ENCODE measurements at places on chromosomes 2 and 18.

DNA sequence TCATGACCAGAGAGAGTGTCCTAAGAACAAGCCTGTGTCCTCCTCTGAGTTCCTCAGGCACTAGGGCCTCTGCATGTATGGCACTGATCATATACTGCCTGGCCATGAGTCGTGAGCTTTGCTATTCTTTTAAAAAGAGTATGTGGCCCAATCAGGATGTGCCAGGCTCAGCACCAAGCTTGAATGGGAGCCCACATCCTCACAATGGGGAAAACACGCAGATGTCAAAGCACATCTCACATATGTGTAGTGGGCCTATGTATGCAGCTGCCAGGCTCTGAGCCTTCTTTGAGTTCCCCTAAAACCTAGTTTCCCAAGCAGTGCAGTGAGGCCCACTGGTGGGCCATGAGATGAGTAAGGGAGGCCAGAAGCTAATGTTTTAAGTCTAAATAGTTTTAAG, 69.9 kb upstream of the SLC1A4 start:
- DNase-seq: no peak

GRCh38 chr2:101002562-101003277, 631 bp downstream of the RPL31 start:
- DNase-seq: no peak

GRCh38 chr2:45237128-45237527, 227.9 kb upstream of the SIX2 start:
- no peak for DNase-seq

- no peak for DNase-seq
These were observed 37.5 kb upstream of the TTN start for GRCh38 chr2:178844701-178845100.

GRCh38 chr2:178951266-178952006, 98.5 kb downstream of the CCDC141 start:
- no peak for DNase-seq

GRCh38 chr2:176096986-176097819, 2.4 kb upstream of the HOXD12 start:
- peak; percentile 29 for DNase-seq

GRCh38 chr2:143937723-143938350, 582.1 kb downstream of the ZEB2 start:
- no peak for DNase-seq

- no peak for DNase-seq
These were observed 81.8 kb downstream of the BABAM2 start for GRCh38 chr2:27972311-27972710.

DNA sequence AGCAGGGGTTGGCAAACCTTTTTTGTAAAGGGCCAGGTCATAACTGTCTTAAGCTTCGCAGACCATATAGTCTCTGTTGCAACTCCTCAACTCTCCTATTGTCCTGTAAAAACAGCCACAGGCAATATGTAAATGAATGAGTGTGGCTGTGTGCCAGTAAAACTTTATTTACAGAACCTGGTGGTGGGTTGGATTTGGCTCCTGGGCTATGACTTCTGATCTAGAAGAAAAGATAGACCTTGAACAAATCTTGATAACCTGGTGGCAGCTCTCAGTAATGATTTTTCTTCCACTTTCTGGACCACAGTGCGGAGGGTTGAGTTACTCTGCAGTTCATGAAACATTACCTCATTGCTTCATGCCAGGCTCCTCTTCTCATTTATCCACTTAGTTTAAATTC, 139.3 kb downstream of the MYCN start:
- no peak for DNase-seq

GRCh38 chr2:201892516-201892915, 86.2 kb downstream of the CDK15 start:
- no peak for DNase-seq

GRCh38 chr2:237218756-237219155, 133.1 kb downstream of the COPS8 start:
- DNase-seq: no peak

- DNase-seq: no peak
These were observed 586.7 kb downstream of the TDRD15 start for GRCh38 chr2:21710496-21710895.

DNA sequence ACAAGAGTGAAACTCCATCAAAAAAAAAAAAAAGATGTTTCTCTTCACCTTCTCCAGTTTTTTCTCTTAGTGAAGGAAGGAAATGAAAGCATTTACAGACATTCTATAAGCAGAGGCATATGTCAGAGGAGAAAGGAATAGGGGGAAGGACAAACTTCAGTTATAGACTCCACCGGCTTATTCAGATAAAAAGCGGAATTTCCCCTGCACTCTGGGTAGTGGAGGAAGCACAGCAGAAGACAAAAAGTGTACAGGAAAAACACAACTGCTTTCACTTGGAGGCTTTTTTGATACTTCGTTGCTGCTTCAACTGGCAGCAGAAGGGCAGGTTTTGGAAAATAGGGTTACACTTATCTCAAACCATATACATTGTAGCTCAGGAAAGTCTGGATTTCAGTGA, 3.2 kb upstream of the MGAT4A start:
- no peak for DNase-seq

GRCh38 chr2:10839813-10840212, 27.2 kb upstream of the PDIA6 start:
- DNase-seq: no peak

DNA sequence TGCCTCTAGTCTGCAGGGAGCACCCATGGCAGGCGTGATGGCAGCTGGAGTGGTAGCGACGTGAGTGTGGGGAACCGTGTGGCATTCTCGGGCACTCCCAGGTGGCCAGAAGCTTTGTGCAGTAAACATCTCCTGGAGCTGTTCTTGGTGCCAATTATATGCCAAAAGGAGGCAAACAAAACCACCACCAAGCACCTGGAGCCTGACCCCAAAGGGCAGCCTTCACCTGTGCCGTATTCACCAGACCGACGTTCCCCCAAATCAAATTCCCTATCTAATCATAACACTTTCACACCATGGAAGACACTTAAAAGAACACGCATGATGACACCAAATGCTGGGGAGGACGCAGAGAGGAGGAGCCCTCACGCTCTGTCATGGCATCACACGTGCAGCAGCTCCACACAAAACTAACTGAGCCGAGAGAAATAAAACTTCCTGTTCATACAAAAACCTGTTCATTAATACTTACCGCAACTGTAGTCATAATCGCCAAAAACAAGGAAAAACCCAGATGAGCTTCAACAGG, 123.6 kb downstream of the EIPR1 start:
- no peak for DNase-seq

DNA sequence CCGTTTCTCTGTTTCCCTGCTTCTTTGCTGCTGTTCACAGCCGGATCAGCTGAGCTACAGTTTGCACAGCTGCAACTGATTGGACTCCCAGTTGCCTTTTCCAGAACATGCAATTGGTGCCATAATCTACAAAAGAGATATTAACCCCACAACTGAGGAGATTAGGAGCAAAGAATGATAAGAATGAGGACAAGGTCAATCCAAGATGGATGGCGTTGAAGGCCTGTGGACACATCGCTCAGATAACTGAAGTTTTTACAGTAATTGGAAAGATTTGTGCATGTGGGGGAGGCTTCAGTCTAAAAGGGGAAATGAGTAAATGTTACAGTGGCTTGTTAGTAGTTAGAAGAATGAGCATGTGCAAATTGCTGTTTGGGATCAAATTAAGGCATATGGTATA, 263.2 kb downstream of the TGIF1 start:
- no peak for DNase-seq

GRCh38 chr2:67295851-67296250, 101.3 kb upstream of the ETAA1 start:
- DNase-seq: no peak

DNA sequence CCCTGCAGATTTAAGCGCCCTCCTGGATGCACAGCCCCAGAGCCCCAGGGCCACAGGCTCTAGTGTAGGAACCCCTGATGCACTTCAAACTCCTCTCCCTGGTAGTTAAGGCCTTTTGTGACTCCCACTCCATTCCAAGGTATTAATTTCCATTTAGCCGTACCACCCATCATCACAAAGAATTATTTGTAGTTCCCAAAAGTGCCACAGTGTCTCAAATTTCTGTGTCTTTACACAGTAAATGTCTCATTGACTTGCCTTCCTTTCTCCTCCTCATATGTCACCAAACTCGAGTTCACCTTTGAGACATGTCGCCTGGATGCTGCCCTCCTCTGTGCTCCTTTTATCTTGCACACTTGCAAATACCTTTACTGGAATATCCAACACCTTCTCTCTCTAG, 25.9 kb downstream of the PECR start:
- DNase-seq: no peak

DNA sequence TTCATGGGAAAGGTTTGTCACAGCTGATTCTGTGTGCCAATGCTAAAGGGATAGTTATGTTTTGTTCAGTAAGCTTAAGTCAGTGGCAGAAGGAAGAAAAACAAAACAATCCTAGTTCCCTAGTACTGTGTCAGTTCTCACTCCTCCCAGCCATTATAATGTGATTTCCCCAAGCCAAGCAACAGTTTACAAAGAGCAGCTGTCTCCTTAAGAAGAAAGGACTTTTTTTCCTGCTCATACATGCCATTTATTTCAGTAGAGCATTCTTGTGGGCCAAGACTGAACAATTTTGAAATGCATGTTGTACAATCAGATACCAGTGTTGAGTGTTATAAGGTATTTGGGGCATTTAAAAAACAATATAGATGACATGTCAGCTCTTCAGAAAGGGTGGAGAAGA, 52.1 kb downstream of the NEMP2 start:
- DNase-seq: no peak

Data from T-helper 1 cell (primary cell).